Choroid plexus epithelial cell (primary cell): ENCODE measurements at places on chromosomes 3 and 15.

DNA sequence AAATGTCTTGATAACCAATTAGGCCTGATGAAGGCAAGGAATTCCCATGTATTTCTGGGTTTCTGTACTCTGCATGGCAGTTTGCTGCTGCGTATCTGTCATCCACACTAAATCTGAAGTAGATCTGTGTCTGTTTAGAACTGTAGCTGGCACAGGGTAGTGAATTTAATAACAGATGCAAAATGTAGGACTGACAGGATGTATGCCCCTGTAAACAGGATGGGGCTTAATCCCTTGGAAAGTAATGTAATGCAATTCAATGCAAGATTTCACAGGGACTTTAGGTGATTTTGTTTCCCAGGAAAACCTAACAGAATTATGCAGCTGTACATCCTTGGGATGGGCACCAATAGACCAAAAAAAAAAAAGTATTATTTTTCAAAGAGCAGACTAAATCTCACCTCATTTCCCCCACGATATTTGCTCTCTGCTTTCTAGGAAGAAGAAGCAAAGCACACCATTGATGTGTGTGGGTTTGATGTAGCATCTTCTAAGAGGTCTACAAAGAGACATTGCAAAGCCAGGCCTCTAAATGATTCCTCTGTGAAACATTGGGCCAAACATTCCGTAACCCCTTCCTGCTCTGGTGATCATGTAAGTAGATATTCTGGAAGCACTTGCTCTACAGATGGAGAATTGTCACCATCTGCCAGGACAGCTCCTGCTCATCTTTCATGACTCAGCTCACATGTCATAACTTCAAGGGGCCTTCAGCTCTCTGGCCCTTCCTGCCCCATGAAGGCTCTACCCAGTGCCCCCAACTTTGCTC, 464.3 kb upstream of the RGMA start:
- DNase-seq: no peak

GRCh38 chr3:16529264-16529663, 15.8 kb upstream of the RFTN1 start:
- DNase-seq: peak; percentile 49

DNA sequence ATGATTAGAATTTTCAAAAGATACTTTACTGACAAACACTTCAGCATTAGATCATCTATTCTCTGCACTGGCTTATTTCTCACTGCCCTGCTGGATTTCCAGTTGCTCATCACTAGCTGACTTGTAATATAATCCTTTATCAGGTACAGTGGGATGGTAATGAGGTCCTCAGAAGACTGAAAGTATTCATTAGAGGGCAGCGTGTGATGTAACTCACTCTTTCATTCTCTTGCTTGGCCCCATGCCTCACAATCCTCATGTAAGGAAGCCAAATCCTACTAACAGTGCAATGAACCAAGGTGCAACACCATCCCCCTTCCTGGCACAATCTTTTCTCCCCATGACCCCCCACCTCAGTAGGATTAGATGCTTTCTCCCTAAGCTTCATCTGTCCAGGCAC, 289.9 kb downstream of the CTNNB1 start:
- DNase-seq: no peak

GRCh38 chr15:76512971-76513370, 176.4 kb downstream of the ISL2 start:
- DNase-seq: no peak

DNA sequence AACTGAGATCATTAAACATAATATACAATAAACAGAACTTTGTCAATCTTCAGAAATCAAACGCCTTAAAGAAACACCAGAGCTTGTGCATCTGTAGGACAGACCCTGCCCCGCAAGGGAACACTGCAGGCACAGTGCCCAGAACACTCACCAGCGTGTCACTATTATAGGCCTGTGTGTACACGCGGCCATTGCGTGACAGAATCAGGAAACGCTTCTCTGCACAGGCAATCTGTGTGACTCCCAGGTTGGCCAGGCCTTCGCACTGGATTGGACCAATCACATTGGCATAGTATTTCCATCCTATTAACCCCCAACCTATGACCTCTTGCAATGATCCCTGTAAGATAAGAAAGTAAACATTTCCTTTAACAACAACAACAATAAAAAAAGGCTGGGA, 52.9 kb downstream of the HERC2 start:
- DNase-seq: no peak

DNA sequence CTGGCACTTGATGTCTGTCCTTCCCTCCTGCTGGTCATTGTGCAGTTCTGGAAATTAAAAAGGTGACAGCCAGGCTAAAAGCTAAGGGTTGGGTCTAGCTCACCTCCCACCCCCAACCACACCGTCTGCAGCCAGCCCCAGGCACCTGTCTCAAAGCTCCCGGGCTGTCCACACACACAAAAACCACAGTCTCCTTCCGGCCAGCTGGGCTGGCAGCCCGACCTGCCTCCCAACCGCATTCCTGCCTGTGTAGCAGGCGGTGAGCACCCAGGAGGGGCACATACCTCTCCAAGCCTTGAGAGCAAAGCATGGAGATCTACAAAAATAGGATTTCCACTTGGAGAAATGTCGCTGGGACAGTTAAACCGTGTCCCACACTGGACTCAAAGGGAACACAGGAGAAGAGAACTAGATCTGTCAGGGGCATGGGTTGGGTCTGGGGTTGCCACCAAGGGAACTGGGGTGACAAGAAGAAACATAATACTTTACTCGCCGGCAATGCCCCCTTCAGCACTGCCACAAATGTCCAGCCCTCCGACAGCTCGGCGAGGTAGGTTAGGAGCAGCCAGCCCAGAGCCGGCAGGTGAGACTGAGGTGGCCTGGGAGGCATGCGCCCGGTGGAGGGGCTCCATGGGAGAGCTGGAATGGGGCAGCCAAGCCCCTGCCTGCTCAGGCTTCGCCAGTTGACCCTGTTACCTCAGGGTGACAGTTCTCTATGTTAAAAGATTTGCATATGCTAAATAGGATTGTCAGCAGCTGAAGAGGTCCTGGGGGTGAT, 52.2 kb downstream of the EXOG start:
- DNase-seq: no peak

DNA sequence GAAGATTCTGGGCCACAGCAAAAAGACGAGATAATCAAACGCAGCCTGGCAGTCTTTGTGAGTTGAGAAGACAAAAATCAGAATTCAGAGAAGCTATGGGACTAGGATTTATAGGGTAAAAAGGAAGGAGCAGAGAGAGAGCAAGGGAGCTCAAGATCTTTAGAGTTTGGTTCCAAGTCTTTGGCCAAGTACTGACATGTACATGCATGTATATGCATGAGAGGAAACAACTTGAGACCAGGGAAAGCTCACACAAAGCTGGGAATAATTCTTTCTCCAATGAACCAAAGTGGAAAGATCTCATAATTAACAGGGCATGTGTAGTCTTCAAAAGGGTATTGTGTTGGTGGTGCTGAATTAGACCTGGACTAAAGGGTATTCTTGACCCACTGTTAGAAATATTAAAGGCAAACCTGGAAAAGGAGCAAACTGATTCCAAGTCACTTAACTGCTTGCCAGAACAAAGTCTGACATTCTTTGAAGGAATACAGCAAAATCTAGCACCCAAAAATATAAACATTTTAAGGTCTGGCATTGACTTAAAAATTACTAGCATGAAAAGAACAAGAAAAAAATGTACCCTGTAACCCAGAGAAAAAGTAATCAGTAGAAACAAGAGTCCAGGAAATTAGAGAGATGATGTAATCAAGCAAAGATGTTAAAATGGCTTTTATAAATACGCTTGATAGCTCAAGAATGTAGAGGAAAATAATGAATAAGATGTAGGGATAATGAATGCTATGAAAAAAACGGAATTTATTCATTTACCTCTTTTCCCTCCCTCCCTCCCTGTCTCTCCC, 226.0 kb upstream of the CGNL1 start:
- peak; percentile 68 for DNase-seq

DNA sequence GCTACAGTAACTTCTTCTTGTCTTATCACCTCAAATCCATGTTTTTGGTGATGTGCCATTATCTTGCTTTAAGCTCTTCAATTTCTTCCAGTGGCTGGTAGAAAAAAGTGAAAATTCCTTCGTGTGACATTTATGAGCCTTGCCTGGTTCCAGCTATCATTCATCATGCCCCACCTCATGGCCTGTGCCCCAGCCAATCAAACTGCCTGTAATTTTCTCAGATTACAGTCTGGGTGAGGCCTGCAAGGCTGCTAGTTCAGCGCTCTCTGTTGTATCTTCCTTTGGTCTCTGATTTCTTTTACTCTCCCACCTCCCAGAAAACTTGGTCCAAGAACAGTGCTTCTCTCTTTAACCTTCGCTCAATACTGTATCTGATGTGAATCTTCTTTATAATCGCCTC, 249.3 kb upstream of the ZNF717 start:
- no peak for DNase-seq

DNA sequence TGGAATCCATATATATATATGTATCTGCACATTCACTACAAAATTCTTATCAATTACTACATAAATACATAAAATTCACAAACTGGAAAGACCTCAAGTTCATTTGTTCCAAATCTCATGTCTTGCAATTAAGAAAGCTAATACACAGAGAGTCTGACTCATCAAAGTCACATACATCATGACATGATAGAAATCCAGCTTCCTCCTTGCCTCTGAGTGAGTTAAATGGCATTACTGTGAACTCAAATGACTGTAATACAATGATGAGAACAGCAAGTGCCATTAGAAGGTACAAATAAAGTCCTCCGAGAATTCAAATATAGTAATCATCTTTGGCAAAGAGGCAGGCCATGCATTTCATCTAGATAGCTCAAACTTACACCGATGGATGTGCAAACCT, 55.1 kb upstream of the AGTR1 start:
- DNase-seq: peak; percentile 48

GRCh38 chr15:96321639-96322535, 8.6 kb upstream of the NR2F2 start:
- peak; percentile 65 for DNase-seq

GRCh38 chr3:32542807-32543206, 27.9 kb downstream of the DYNC1LI1 start:
- no peak for DNase-seq

GRCh38 chr3:32340611-32341365, 50.9 kb upstream of the CMTM7 start:
- DNase-seq: no peak

DNA sequence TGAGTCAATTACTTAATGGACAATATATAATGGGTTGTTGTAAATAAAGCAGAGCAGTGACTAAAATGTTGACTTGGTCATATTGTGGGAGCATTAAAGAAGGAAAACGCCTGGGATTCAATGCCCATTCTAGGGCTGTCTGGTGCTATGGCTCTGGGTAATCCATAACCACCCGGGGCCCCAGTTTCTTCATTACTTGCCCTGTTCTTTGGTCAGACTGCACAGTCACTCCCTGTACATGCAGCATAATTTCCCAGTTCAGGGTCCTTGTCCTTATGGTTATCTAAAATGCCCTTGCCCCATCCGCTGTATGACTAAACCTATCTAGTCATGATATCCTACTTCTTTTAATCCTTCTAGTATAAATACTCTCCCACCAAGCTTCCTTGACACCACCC, 27.5 kb upstream of the DENND4A start:
- DNase-seq: no peak

- no peak for DNase-seq
Measured at GRCh38 chr3:11807686-11808085, 39.0 kb downstream of the TAMM41 start.

DNA sequence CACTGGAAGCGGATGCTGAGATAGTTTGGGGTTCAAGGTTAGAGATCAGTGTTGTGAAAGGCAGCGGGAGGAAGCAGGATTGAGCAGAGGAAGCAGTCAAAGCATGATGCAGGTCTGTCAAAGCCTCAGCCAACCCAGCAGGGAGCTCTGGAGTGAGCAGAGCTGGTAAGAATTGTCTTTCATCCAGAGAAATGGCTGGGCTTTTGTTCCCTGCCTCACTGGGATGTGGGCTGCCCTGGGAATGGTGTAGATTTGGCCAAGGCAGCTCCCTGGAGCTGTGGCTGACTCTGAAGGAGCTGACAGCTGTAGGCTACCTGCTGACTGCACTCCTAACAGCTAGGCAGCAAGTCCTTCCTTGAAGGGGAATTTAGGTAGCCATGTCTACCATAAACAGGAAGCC, 61.9 kb upstream of the STXBP5L start:
- DNase-seq: no peak

DNA sequence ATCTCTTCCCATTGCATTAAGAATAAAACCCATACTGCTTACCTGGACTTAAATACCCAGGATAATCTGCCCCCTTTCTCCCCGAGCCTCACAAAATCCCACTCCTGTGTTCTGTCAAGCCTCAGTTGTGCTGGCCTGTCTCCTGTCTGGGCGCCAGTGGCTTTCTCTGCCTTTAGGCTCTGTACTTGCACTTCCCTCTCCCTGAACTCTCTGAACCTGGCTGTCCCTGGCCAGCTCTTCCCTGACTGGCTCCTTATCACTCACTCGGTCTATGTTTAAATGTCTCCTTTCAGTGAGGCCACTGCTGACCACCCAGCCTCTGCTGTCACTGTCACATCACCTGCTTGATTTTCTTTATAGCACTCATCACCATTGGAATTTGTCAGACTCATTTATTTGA, 382.7 kb upstream of the PPP2R3A start:
- DNase-seq: no peak

DNA sequence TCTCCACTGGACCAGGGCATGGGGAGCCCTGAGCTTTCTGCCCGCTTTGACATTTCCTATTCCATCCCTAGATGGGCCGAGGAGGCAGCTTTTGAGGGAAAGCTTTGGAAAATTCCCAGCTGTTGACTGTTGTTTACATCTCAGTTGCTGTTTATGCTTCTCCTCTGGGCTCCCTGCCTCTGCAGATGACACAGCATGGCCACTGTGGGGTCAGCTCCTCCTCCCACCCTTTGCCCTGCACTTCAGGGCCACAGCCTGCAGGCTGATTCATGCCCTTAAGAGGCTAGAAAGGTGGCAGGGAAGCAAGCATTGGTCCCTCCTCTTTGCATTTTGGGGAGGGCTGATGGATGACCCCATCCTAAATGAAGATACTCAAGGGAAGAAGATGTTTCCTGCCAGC, 8.5 kb upstream of the CTXND1 start:
- DNase-seq: no peak

DNA sequence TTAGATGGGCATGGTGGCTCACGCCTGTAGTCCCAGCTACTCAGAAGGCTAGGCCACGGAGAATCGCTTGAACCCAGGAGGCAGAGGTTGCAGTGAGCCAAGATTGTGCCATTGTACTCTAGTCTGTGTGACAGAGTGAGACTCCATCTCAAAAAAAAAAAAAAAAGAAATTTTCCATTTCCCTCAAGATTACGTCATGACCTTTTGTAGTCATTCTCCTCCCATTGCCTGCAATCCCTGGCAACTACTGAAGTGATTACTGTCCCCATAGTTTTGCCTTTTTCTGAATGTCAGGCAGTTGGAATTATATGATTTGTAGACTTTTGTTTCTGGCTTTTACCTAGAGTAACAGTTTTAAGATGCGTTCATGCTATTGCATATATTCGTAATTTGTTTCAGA, 28.0 kb downstream of the WDR76 start:
- peak; percentile 37 for DNase-seq

- DNase-seq: no peak
Measured at GRCh38 chr15:29871401-29871800, 49.1 kb upstream of the TJP1 start.
